Chondrocyte (in vitro differentiated cells): ENCODE measurements at places on chromosomes 16 and 17. TPM values are rescaled to one million over a fixed set of nuclear protein-coding genes. Genes with fewer than 3 reads are reported as not detected.
A peak's percentile ranks its signal among the peaks of the same experiment; 100 is the strongest.

The VPS9D1 gene
- 20.3 to 26.6 TPM (median 20.4 TPM) in 3 replicates for total RNA-seq

DNA sequence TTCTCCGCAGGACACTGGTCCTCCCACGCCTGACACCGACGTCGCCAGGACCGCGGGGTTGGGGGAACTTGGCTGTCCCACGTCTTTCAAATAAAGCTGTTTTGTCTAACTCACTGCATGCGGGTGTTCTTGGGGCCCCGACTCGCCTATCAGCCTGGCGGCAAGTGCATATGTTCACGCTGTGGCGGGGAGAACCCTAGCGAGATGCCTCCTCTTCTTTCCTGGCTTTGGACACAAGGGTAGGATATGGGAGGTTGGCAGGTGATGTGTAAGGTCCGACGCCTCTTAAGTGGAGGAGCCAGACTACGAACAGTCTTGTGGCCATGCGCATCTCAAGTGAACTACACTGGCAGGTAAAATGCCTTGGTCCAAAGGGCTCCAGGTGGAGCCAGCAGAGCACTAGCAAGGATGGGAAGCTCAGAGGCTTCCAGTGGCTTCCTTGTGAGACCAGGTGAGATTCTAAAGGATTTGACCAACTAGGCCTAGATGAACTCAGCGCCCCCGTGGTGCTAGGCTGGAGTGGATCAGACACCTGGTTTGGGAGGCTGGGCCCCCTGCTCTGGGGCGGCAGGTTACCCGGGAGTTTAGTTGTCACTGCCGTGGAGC is 873 bp upstream of the RPS2 start:
- no peak for DNase-seq

DNA sequence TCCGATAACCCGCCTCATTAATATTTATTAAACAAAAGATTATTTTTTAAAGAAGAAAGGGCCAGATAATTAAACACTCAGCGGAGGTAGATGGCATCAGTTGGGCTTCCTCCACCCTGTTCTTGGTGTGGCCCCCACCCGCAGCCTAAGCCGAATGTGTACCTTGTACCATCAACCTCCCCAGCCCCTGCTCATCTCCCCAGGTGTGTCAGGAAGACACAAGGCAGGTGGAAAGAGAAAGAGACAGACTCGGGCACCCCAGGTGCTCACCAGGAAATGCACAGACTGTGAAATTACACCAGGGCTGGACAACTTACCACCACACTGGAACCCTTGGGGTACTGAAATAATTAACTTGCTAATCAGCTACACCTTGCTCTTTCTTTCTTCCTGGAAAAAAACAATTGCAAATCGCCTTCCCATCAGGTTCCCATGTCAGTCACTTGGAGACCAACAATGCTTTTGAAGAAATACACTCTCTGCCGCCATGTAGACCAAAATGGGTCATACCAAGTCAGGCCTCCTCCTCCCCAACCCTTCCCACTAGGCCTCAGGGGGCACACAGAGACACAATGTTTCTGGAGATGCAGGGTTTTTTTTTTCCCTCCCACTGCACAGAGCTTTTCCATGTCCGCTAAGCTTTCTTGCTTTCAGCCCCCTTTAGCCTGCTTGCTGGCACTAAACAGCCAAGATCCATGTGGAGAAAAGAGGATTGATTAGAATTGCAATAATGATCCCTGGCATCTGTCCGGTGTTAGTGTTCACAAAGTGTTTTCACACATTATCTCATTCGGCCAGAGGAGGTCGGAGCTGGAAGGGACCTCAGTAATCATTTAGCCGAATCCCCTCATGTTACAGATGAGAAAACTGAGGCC is 8.6 kb upstream of the LHX1 start:
- DNase-seq: no peak

DNA sequence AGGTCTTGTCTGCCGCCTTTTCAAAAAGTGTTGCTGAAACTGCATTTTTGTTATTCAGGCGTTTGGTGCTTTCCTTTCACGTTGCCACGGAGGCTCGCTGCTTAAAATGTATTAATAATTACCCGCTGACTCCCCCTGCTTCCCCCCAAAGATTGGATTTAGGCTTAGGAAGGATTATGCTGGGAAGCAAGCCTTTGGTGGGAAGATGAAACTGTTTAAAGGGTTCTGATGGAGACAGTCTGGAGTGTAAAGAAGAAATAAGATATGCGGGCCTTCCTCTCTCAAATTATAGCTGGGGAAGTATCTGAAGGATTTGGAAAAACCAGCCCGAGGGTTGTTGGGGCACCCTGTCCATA is 1.1 kb downstream of the KSR1 start:
- no peak for DNase-seq

The CETP gene
- not detected in 3 replicates for total RNA-seq

DNA sequence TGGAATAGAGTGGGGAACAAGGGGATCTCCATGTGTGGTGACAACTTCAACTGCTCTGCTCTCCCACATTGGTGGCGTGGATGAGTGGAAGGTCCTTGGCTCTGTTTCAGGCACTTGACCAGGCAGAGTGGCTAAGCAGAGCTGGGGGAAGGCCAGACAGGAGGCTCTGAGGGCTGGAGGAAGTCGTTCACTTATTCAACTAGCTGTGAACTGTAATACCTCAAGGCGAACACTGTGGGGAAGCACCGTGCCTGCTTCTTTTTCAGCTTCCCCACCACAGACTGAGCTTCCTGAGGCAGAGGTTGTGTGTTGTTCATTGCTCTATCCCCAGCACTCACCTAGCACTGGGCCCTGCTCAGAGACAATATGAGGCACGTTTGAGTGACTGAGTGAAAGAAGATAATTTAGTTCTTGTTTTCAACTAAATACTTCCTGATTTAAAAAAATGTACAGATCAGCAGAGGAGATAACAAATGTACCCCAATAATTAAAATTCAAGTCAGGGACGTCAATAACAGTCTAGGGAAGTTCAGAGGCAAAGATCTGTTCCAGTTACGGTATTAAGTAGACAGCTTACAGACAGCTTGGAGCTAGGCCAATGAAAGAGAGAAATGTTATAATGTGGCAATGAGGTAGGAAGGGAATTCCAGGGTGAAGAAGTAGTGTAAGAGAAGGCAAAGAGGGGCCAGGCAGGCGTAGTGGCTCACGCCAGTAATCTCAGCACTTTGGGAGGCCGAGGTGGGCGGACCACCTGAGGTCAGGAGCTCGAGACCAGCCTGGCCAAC is 34.7 kb downstream of the MYO18A start:
- no peak for DNase-seq

GRCh38 chr17:81341516-81342268 is 46.6 kb upstream of the SLC38A10 start:
- DNase-seq: no peak

DNA sequence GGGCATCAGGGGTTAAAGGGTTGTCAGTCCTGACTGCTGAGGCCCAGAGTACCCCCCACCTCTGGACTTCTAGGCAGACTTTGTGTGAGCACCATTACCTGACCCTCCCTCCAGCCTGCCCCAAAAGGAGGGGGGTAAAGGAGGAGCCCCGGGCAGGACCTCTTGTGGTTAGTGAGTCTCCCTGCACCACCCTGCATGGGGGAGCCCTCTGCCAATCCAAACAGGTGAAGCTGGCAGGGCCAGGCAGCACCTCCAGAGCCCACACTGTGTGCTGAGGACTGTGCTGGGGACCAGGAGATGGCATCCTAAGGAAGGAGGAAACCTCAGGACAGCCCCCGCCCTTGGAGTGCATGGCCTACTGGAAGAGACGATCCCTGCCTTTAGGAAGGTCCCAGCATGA is 2.6 kb upstream of the KRT14 start:
- no peak for DNase-seq

The CCL1 gene
- not detected in 3 replicates for total RNA-seq

The ASPHD1 gene
- total RNA-seq: 2.4 to 3.2 TPM (median 2.9 TPM) in 3 replicates

The SPATA32 gene
- total RNA-seq: not detected in 3 replicates

DNA sequence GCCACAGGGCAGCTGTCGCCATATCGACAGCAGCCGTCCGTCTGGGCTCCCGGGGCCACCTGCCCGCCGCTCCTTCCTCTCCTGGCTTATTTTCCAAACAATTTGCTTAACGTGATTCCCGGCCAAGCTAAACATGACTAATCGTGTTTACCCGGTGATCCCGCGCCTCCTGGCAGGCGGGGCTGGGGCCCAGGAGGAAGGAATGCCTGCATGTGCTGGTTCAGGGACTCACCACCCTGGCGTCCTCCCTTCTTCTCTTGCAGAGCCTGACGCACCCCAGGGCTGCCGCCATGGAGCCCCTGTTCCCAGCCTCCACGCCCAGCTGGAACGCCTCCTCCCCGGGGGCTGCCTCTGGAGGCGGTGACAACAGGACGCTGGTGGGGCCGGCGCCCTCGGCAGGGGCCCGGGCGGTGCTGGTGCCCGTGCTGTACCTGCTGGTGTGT is 6.1 kb downstream of the SSTR5 start:
- DNase-seq: no peak

The PRSS27 gene
- total RNA-seq: 2.8 to 4.3 TPM (median 3.1 TPM) in 3 replicates

- no peak for DNase-seq
Measured at GRCh38 chr17:77451894-77452852, 311.4 kb downstream of the SEC14L1 start.

- no peak for DNase-seq
Measured at GRCh38 chr17:33375783-33376182, 82.7 kb upstream of the ASIC2 start.

GRCh38 chr17:57516290-57517230 is 228.5 kb downstream of the CCDC182 start:
- DNase-seq: no peak

The RFFL gene
- total RNA-seq: 11.1 to 16.5 TPM (median 14.0 TPM) in 3 replicates

DNA sequence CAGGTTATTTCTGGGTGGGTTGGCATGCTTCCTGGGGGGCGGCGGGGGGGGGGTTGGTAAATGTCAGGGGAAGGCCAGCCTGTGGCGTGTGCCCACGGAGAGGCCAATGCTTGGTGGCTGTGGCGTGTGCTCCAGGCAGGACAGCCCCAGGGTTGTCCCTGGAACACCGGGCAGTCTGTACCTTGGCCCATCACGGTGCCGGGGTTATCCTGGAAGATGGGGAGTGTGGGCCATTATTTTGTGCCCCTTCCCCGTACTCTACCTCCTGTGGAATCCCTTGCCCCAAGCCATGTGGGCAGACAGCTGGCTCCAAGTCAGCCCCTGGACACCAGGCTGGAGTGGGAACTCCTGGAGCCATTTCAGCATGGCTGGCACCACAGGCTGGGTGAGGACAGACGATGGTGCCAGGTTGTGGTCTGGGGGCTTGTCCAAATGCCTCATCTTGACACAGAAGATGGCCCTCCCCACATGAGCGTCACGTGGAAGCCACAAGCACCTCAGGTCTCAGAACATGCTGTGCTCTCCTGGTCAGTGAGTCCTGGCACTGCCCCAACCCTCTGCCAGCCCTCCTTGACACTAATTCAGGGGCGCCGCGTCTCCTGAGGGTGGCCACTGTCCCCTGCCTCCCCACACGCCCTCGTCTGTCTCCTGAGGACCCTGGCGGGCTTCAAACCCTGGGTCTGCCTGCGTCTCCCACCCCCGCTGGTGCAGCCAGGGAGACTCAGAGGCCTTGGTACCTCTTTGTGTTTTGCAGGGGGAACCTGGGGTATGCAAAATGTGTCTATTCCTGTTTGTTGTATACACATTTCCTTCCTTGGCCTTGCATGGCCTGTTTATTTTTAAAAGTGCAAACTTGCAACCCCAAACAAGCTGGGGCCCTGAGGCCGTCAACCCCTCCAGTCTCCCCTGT is 4.3 kb downstream of the SLC16A3 start:
- DNase-seq: no peak

GRCh38 chr16:13961099-13961811 is 41.3 kb downstream of the ERCC4 start:
- no peak for DNase-seq

- DNase-seq: no peak
Measured at GRCh38 chr16:89505204-89506112, 2.7 kb upstream of the SPG7 start.

The CMTM2 gene
- not detected in 3 replicates for total RNA-seq

- DNase-seq: peak; percentile 96
Measured at GRCh38 chr17:80544655-80545498, at the start of gene RPTOR. RPTOR (plus strand) TSS chr17:80544838; CDS start chr17:80545630, 792 bp downstream.

GRCh38 chr17:66636111-66636510 is 198.8 kb upstream of the CACNG5 start:
- no peak for DNase-seq

- DNase-seq: peak; percentile 88
Measured at GRCh38 chr17:79919164-79919585, 79.9 kb upstream of the CBX4 start.

- peak; percentile 59 for DNase-seq
Measured at GRCh38 chr17:284676-285355, 67.8 kb downstream of the RPH3AL start.

DNA sequence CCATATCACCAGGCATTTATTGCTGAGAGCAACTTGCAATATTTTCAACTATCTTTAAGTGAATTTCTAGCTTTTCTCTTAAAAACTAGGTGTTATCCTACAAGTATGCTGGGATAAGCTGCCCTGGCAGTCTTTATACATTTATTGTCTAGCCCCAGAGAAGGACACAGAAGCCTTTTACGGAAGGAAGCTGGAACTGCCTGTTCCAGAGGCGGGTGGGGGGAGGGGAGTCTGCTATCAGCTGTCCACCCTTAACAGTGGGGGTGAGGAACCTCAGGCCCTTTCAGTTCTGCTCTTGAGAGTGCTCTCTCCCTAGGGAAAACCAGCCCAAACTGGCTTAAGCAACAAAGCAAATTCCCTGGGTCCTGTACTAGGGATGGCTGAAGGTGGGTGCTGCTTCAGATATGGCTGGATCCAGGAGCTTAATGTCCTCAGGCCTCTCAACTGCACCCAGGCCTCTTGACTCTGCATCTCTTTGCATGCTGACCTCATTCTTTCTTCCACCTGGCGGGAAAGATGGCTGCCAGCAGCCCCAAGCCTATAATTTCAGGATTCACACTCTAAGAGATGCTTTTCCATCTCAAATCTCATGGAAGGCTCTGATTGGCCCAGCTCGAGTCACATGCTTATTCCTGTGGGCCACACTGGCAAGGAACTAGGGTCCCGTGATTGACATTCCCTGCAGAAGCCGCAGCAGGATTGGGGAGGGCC is 16.6 kb downstream of the NAGPA start:
- no peak for DNase-seq

The CPNE7 gene
- 15.5 to 41.7 TPM (median 16.3 TPM) in 3 replicates for total RNA-seq

DNA sequence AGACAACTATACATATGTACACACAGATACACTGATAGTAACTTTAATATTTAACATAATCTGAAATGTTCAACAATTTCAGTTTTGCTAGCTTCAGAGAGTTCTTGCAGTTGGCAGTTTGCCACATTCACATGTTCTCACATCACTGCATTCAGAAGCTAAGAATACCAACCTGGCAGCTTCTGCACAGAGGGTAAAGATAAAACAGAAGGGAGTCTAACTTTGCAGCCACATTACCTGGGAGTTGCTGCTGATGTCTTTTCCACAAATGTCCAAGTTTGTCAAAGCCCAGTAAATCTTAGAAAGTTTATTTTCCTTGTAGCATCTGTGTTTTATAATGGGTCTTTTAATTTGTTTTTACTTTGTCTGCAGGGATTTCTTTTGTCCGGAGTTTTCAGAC is 332.0 kb downstream of the BCAS3 start:
- no peak for DNase-seq

DNA sequence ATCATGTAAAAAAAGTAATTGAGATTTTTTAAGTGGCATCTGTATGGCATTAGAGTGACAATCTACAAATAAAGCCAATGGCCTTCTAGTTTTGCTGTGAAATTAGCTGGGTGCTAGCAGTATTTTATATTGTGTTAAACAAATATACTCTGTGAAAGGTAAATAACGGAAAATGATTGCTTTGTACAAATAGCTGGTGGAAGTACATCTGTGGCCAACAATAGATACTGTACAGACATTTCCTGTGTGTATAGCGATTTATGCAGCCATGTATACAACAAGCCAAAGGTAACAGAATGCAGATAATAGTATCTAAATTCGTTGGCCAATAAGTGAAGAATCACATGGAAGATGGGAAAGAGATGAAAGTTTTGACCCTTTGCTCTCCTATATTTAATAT is 26.6 kb downstream of the IQCK start:
- no peak for DNase-seq
